Stimulated activated CD8-positive, alpha-beta memory T cell treated with anti-CD3 and anti-CD28 coated beads, Interleukin-4, amount 100 ng/mL, for 1 hour (primary cell): ENCODE measurements at places on chromosomes 7 and 10.

DNA sequence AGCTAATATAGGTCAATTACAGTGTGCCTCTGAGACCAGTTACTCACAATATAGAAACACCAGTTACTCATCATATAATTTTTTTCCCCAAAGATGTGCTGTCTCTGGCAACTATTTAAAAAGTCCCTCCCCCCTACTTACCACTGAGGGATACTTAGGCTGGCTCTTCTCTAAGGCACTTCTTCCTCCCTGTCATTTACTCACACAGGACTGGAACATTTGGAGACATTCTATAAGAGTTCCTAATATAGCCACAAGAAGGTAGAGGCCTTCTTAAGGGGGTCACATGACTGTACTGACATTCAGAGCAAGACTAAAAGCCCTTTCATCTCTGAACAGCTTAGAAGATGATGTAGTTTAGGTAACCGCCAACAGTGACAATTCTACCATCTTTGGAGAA lies 44.4 kb upstream of the SLIT1 start:
- no peak for DNase-seq

GRCh38 chr7:101175664-101176063 lies 4.4 kb downstream of the NAT16 start:
- DNase-seq: no peak

GRCh38 chr10:34415039-34415438 lies 400.1 kb downstream of the PARD3 start:
- DNase-seq: no peak

GRCh38 chr7:50978633-50979215 lies 196.0 kb upstream of the GRB10 start:
- DNase-seq: no peak

- no peak for DNase-seq
Measured at GRCh38 chr10:79333513-79333912, 13.8 kb upstream of the PPIF start.

GRCh38 chr7:20913853-20914252 lies 127.2 kb upstream of the SP8 start:
- DNase-seq: no peak

- DNase-seq: no peak
Measured at GRCh38 chr10:131759347-131759746, 141.5 kb upstream of the PPP2R2D start.

- no peak for DNase-seq
Measured at GRCh38 chr7:18538554-18539250, 43.2 kb downstream of the HDAC9 start.

GRCh38 chr10:83987216-83987615 lies 152.1 kb upstream of the GHITM start:
- no peak for DNase-seq

- DNase-seq: no peak
Measured at GRCh38 chr10:44370731-44371248, 14.1 kb downstream of the CXCL12 start.

GRCh38 chr10:93746844-93747284 lies 10.9 kb upstream of the LGI1 start:
- DNase-seq: no peak

DNA sequence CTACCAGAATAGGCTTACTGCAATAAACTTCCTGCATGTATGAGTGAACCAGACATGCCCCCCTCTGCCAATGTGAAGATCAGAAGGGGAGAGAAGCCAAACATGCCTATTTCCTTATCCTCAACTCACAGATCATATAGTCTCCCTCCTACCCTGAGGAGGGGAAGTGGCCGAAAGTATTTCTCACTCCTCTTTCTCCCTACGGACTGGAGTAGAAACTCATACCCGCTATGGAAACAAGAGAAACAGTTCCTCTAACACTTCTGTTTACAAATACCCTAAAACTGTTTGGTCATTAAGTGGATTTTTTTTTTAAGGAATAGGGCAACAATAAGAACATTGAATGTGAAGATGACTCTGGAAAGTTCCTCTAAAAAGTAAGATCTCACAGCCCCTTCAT lies 31.4 kb downstream of the CCNJ start:
- DNase-seq: no peak

- no peak for DNase-seq
Measured at GRCh38 chr7:97565665-97566064, 166.2 kb upstream of the TAC1 start.

DNA sequence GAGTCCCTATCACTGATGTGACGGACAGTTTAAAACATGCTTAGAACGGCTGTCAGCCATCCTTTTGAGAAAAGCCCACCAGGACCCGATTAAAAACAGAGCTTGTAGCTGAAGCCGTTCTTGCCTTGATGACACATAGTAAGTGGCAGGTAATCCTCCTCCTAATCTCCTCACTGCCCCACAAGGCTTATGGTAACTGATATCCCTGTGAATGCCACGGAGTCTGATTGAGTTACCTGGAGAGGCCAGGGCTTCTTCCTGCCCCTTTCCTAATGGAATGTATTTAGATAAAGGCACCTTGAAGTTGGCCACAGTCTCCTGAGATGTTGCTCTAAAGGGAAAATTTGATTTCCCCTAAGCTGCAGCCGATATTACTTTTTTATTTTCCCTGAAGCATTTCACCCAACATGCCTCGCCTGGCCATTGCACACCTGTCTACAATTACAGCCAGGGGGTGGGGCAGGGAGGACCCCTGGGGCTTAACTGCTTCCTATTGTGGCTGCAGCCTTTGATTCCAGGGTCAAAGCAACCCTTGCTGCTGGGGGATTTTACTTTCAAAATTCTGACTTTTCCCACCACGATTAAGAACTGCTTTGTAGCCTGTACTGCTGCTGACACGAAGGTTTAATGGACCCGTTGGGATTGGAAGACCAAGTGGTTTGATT lies 169.0 kb upstream of the GPR26 start:
- DNase-seq: no peak

GRCh38 chr10:72694476-72695369 lies 2.8 kb downstream of the MCU start:
- DNase-seq: no peak

DNA sequence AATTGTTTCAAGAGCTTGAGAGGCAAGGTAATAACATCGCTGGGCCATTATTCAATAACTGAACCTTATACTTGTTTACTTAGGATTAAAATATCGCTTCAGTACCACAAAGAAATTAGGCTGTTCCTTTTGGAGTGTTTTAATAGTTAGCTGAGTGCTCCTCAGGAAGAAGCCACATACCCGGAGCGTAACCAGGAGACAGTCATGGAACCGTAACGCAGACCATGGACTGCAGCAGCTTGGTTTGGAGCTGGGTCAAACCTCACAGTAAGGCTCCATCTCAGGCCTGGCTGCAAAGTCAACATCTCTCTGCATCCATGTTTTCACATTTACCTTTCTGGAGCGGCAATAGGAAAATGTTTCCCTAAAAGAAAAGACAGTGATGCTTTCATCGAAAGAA lies 599.0 kb downstream of the TNS3 start:
- no peak for DNase-seq

GRCh38 chr10:4945766-4946717 lies 17.2 kb upstream of the AKR1C1 start:
- no peak for DNase-seq

- DNase-seq: no peak
Measured at GRCh38 chr10:32972929-32973328, 14.9 kb upstream of the ITGB1 start.

GRCh38 chr7:37751096-37751495 lies 67.5 kb downstream of the GPR141 start:
- no peak for DNase-seq

GRCh38 chr10:126576336-126576735 lies 94.2 kb downstream of the C10orf90 start:
- no peak for DNase-seq

DNA sequence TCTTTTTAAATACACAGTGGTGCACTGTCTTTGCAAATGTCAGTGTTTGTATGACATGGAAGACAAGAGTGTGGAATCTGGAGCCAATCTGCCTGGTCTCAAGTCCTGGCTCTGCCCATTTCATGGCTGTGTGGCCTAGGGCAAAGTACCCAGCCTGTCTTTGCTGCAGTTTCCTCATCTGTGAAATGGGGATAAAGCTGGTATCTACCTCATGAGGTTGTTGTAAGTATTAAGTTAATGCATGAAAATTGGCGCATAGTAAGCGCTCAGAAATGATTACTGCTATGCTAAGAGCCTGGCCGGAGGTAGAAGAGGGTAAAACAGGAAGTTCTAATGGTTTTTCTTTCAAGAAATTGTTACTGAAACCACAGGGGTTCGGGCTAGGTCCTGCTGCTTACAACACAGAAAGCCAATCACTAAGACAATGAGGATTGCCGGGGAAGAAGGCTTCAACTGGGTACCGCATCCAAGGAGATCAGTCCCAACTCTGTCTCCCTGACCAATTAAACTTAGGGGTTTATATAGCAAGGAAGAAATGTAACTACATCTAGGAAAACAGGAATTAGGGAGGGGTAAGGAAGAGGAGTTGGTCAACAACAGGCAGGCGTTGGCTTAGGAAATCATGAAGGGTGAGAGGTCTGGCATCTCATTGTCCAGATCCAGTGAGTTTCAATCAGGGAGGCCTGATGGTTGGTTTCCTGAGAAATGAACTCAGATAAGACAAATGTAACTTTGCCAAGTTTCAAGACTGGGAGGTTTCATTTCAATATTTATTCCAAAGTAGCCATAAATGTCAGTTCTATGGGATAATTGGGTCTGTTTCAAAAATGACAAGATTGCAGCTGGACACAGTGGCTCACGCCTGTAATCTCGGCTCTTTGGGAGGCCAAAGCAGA lies 57.0 kb downstream of the CHST3 start:
- no peak for DNase-seq

GRCh38 chr10:92690915-92691590 lies 1.3 kb downstream of the HHEX start:
- DNase-seq: no peak

DNA sequence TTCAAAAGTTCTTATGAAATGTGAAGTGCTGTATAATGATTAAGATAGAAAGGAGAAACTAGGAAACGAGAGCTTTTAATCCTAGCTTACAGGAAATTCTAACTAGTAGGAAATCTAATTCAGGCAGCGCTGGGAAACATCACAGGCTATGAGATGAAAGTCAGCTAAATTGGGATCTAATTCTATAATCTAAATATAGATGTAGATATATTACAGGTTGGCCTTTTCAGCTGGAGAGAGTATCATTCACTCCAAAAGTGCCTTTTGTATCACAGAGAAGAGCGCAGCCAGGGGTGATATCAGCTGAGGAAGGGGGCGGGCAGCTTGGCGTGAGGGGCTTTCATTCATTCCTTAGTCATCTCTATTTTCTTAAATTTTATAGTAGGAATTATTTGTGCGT lies 157.0 kb downstream of the CUX1 start:
- DNase-seq: no peak

DNA sequence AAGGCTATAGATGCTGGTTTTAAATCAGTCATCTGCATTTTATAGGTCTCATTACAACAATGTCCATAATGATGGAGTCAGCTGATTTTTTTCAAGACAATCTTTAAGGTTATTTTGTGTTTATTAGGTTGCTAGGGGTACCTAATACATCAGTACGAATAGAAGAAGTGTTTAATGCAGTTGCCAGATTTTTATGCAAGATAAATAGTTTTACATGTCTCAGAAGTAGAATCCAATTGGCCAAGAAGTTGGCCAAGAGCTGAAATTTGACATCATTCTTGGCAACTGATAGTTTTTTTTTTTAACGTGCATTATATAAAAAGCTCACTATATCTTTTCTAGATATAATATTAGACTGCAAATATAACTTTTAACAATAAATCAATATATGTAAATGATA lies 208.5 kb downstream of the TRIL start:
- DNase-seq: no peak

DNA sequence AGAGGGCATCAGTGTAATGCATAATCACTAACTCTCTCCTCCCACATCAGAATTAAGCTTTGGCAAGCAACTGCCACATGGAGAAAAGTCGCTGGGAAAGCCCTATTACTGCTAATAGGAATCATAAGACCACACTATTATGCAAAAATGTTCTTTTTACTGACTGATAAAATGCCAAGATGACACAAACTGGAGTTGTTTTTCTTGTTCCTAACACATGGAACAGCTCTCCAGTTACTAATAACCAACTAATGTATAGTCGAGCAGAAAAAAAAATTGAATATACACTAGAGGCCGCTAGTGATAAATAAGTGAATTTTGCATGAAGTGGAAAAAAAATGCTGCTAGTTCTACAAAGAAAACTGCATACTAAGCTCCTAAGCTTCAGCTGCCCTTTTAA lies 165.6 kb downstream of the TPK1 start:
- DNase-seq: no peak

DNA sequence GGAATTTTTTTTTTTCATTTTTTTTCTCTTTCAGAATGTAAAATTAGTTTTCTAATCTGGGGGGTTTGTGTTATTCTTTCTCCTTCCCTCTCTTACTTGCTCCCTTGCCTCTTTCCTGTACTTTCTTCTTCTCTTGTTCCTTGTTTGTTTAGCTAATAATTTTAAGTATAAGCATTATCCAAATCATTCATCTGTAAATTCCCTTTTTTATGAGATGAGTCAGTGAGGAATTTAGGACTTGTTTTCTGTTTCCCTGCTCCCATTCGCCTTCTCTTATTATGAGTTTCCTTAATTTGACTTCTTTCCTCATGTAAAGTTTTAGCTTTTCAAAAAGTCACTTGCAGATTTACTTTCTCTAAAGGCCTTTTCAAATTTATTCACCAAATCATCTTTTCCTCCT lies 154.6 kb upstream of the ETV1 start:
- DNase-seq: no peak

- no peak for DNase-seq
Measured at GRCh38 chr7:149820622-149821190, 17.5 kb upstream of the ZNF862 start.

GRCh38 chr10:95290461-95291364 lies at the start of gene PDLIM1:
PDLIM1 (minus strand) TSS chr10:95291003; CDS start chr10:95290915, 88 bp downstream.
- no peak for DNase-seq

- no peak for DNase-seq
Measured at GRCh38 chr7:55420530-55420929, 55.4 kb downstream of the LANCL2 start.

- DNase-seq: no peak
Measured at GRCh38 chr10:12195281-12195602, 449 bp downstream of the NUDT5 start.

- no peak for DNase-seq
Measured at GRCh38 chr7:152382244-152382643, 53.6 kb downstream of the KMT2C start.

- no peak for DNase-seq
Measured at GRCh38 chr10:100894589-100895294, 18.0 kb upstream of the SLF2 start.

DNA sequence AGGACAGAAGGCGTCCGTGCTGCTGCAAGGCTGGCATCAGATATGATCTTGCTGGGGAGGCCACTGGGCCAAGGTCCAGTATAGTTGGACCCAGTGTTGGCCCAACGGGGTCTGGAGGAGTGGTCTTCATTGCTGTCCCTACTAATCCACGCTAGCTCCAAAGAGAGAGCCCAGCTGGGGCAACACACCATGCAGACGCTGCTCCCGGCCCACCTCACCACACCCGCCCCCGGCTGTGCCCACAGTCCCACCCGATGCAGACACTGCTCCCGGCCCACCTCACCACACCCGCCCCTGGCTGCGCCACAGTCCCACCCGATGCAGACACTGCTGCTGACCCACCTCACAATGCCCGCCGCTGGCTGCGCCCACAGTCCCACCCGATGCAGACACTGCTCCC lies 121.5 kb downstream of the VIPR2 start:
- DNase-seq: no peak

GRCh38 chr10:122525788-122526187 lies 34.8 kb upstream of the DMBT1 start:
- no peak for DNase-seq
